ENCODE measurements at places on chromosomes 3 and 15. TPM values are rescaled to one million over a fixed set of nuclear protein-coding genes. Genes with fewer than 3 reads are reported as not detected.

Gene CACNA2D2
- 3.0 TPM for total RNA-seq

Gene CCDC13
- total RNA-seq: 0.70 TPM

Gene OR5K2
- not detected for total RNA-seq

Gene SATB1
- total RNA-seq: 279 TPM

GRCh38 chr3:169085827-169086226 is 577.7 kb downstream of the MECOM start:
- DNase-seq: no peak

- no peak for DNase-seq
Measured at GRCh38 chr3:102141928-102142239, 292.6 kb downstream of the NFKBIZ start.

DNA sequence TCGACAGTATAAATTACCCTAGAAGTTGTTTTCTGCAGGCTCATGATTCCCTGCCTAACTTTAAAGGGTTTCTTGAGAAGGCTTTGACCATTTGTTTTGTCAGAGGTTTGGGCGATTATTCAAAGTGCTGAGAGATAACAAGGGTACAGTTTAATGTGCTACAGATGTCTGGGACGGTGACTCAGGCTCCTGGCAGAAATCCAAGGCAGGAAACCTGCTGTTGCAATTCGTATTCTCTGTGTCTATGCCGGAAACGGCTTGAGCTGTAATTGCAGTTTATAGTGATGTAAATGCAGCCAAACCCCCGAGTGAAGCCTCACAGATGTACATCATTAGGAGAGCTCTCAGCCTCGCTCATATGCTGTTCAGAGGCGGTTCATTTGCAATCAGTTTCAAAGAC is 65.6 kb downstream of the SYNPR start:
- peak; percentile 40 for DNase-seq

DNA sequence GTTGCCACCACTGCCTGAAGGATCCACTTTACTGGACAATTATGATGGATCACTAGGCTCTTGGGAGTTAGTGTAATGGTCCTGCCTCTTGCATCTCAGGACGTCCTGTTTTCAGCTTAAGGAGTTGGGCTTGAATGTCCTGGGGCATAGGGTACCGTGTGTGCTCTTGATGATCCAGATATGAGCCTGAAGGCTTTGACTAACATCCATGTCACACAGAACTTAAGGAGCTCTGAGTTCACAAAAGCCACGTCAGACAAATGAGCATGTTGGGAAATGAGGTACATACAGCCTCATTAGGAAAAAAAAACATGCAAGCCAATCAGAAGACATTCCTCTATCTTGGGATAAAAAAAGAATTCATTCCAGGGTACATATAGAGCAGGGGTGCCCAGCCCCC is 40.8 kb downstream of the CA12 start:
- no peak for DNase-seq

DNA sequence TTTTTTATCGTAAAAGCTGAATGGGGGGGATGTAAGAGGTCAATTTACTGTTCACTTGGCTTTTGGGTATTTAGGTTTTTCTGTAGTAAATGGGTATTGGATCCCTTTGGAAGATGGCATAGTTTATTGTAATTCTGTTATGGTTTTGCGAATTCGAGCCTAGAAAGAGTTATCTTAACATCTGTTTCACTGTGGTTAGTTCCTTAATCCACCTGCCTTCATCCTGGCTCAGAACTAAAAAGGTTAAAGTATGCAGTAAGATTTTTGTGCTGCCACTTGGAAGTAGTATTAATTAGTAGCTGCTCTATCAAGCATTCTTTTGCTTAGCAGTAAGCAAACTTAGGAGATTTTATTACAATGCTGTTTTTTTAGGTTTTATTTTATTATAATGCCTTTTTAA is 62.4 kb downstream of the ARIH1 start:
- DNase-seq: no peak
